ENCODE measurements at places on chromosomes 16 and 17.

GRCh38 chr17:39576187-39576586 is 31.5 kb downstream of the NEUROD2 start:
- DNase-seq, result peak; percentile 34

DNA sequence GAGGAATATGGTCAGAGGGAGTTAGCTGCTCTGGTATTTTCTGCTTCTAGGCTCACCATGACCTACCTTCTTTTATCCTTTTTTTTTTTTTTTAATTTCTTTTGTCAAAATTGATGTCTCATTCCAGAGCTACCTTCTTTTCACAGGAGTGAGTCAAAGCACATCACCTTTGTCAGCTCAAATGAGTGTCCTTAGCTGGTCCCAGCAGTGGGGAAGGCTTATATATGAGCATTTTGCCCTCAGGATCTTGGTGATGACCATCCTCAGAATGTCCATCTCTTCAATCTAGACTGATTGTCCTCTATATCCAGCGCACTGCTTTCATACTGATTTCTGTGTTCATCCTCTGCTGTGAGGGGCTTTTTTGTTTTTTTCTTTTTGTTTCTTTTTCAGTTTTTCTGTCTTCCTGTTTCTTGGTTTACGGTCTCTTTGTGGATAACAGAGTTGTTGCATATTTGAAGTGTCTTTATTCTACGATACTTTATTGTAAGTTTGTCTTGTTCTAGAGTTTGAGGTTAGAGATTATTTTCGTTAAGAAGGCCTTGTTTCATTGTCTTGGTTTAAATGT is 24.9 kb downstream of the CBFB start:
- no peak for DNase-seq

- no peak for DNase-seq
Measured at GRCh38 chr17:51319186-51319585, 58.8 kb downstream of the UTP18 start.

- DNase-seq, result peak; percentile 87
Measured at GRCh38 chr16:27242868-27243590, 25.5 kb downstream of the NSMCE1 start.

DNA sequence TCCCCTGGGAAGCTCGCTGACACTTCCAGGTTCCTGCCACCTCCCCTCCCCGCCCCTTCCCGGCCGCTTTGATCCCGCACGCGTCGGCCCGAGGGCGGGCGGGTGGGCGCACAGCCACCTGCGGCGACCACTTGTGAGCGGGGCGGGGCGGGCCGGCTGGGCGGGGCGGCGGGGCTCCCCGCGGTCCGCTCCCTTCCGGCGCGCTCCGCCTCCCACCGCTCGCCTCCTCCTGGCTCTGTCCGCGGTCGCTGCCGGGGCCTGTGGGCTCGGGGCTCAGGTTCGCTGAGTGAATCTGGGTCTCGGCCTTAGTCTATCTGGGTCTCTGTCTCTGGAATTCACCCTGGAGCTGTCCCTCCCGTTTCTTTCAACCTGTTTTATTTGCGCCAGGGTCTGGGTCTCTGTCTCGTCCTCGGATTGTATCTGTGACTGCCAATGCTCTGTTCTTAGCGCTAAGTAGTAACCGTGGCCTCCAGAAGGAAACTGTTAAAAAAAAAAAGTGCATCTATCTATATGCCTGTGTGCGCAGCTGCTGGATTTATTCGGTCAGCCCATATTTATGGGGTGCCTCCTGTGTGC is 2.7 kb upstream of the HES7 start:
- peak; percentile 40 for DNase-seq

DNA sequence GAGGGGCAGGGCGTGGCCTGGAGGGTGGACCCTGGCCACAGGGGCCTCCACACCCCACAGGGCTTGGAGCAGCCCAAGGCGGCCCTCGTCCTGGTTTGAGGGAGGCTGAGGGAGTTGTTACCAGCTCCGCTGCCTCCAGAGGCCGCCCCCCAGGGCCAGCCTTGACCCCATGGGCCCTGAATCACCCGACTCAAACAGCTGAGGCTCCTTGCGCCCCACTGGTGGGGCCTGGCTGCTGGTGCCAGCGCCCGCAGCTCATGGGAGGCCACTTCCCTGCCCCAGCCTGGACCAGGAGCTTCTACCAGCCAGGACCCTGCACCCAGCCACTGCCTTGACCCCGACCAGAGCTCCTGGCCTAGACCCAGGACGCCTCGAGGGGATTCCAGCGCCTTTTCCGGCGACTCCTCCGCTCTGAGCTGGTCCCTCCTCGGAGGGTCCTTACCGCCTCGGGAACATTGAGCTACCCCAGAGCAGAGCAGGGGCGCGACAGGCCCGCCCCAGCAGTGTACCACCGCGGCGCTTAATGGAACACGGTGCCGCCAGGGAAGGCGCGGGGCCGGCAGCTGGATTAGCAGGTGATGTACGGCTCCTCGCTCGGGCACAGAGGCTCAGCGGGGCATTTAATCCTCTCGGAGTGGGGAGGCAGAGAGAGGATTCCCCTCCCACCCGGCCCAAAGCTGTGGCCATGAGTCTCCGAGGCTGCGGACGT is 37.2 kb downstream of the GSE1 start:
- DNase-seq, result no peak

- no peak for DNase-seq
Measured at GRCh38 chr17:51706093-51706492, 445.7 kb downstream of the UTP18 start.

GRCh38 chr17:71964559-71964958 is 156.3 kb upstream of the SOX9 start:
- DNase-seq, result no peak

DNA sequence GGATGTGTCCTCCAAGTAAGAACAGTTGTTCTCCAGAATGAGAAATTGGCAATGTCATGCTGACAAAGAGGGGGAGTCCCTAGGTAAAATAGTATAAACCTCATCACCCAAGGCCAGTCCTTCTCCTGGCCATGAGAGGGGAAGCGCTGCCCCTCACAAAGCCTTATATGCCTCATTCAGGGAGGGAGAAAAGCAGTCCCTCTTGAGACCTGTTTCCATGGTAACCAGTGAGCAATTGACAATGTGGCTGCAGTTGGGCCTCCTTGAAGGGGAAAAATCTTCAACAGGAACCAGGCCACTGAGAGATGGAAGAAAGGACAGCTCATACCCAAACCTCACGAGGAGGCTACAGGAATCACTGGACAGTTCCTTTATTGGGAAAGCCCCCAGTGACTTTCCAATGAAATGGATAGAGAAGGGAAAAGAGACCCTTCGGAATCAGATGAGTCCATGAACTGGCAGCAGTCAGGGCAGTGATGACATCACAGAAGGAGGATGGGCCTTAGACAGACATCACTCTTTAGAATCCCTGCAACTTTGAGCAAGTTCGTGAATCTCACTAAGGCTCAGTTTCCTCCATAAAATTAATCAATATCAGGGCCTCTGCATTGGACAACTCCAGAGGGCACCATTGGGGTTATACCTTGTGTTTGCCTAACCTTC is 275.7 kb downstream of the TOX3 start:
- DNase-seq, result no peak

DNA sequence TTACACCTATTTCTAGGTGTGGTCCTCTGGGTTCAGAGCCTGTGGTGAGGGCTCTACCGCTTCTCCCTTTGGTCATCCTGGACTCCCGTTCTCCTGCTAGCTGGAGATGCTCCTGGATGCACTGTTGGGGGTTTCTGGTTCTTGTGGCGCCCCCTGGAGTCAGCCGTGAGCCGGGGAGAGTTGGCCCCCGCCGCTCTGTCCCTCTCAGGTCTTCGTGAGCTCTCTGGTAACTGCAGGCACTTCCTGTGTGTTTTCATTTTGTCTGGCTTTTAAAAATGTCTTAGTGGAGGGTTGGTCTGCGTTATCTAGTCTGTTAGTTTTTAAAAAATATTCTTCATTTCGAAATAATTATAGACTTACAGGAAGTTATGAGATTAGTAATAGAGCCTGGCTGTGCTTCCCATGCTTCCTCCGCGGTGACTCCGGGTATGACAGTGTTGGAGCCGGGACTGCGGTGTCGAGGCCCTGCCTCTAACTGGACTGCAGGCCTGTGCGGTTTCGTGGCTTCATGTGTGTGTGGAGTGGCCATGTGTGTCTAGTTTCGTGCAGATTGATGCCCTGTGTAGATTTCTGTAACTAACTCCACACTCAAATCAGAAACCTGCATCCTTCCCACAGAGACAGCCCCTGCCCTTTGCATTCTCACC is 78.0 kb upstream of the ZNF750 start:
- peak; percentile 32 for DNase-seq

GRCh38 chr16:89368604-89369249 is 121.6 kb downstream of the ANKRD11 start:
- DNase-seq, result no peak

DNA sequence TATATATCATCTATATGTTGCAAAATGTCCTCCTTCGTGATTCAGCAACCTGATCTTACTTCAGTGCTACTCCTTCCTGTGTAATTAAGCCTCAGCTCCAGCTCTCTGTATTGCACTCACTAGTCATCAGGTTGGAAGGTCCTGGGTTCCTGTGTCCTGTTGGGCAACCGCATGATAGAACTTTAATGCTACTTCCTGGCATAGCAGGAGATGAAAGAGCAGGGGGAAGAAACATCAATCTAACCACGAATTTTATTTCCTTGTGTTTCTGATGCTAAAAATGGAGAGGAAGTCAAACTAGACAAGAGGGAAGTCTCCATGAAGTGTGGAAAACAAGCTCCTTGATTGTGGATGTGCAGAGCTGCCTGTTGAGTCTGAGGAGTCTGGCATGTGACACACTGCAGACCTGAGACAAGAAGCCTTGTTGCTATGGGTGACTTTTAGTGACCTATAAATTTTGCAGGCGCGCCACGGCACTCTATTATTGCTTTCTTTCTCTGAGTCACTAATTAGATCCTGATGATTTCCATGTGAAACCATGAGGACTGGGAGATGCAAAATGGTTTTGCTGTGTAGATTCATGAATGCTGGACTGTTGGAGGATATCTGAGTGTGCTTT is 25.6 kb downstream of the IGSF6 start:
- DNase-seq, result peak; percentile 92

DNA sequence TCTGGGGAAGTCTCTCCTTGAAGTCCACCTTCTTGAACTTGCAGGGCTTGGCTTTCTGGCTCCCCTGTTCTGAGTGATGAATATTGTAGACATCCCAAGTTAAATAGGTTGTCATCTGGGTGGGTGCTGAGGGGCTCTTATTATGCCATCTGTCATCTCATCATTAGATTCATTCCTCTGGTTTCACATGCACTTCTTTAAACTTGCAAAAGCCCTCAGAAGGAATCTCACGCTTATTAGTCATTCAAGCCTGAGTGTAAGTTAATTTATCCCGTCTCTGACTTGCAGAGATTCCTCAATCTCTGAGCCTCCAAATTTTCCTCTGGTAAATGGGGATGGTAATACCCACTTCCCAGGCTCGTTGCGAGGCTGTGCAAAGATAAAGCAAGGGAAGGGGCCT is 5.7 kb downstream of the MGAT5B start:
- DNase-seq, result peak; percentile 70

GRCh38 chr17:28944862-28945741 is 6.2 kb downstream of the PHF12 start:
- DNase-seq, result peak; percentile 77

- DNase-seq, result peak; percentile 23
Measured at GRCh38 chr16:84950906-84951305, 60.4 kb downstream of the ZDHHC7 start.

- no peak for DNase-seq
Measured at GRCh38 chr16:4987580-4988374, 29.6 kb downstream of the SEC14L5 start.

GRCh38 chr16:81821436-81822128 is 42.5 kb downstream of the PLCG2 start:
- DNase-seq, result no peak

GRCh38 chr17:79779661-79780365 is 1.9 kb downstream of the CBX2 start:
- no peak for DNase-seq

DNA sequence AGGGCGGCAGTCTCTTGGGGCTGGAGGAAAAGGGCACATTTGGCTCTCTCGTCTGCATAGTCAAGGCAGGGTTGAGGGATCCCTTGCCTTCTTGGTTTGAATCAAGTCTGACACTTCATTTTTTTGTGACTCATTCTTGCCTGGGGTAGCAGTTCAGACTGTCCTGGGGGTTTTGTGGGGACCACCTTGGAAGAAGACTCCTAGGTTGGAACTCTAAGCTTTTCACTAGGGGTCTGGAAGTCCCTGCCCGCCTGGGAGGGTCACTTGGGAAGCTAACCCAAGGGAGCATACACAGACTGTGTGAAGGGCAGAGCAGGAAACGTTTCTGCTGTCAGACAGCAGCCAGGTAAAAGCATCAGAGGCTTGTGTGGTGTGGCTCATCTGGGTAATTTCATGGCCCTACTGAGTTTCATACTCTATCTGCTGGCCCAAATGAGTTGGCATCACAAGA is 11.3 kb downstream of the YPEL2 start:
- DNase-seq, result no peak

DNA sequence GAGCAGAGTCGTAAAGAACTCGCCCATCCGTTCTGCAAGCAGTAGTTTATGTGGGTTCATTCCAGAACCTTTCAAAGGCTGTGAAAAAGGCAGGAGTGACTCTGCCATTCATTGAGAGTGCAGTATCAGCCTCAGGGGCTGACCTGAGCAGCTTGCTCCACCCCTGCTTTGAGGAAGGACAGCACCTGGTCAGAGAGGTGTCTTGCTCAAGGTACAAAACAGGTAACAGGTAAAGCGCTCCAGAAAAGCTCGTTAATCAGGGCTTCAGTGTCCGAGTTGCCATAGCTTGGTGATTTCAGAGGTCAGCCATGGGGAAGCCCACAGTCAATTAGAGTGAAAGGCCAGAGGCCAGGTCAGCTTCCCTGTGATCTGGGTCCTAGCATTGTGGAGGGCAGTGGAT is 251.1 kb downstream of the ABCC12 start:
- no peak for DNase-seq
